Stimulated activated CD8-positive, alpha-beta memory T cell treated with anti-CD3 and anti-CD28 coated beads, Interleukin-2, amount 100 ng/mL, for 48 hours (primary cell): ENCODE measurements at places on chromosomes 13 and 19.
A peak's percentile ranks its signal among the peaks of the same experiment; 100 is the strongest.

- no peak for DNase-seq
Observed at GRCh38 chr13:32048816-32049215, 17.2 kb downstream of the FRY start.

GRCh38 chr13:112980434-112980833, 11.4 kb downstream of the MCF2L start:
- no peak for DNase-seq

DNA sequence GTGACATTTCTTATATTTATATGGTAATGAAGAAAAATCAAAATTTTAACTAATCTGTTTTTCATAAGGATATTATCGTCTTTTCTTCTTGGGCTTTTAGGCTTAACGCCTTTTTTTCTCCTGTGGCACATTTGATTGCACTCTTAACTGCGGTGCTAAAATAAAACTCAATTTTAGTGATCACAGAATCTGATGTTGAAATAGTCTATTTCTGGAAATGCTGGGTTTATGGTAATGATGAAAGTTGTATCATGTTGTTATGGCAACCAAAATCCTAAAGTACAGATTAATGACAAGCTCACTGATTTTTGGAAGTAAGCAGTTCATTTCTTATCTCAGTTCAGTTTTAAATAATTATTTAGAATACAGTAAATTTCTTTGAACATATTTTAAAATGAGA, 85.3 kb downstream of the COG6 start:
- no peak for DNase-seq

GRCh38 chr19:48169578-48169938, 586 bp downstream of the LIG1 start:
- peak; percentile 87 for DNase-seq

- DNase-seq: no peak
Observed at GRCh38 chr13:33186861-33187291, 98.7 kb downstream of the STARD13 start.

- DNase-seq: no peak
Observed at GRCh38 chr13:20988909-20989655, 72.3 kb downstream of the LATS2 start.

DNA sequence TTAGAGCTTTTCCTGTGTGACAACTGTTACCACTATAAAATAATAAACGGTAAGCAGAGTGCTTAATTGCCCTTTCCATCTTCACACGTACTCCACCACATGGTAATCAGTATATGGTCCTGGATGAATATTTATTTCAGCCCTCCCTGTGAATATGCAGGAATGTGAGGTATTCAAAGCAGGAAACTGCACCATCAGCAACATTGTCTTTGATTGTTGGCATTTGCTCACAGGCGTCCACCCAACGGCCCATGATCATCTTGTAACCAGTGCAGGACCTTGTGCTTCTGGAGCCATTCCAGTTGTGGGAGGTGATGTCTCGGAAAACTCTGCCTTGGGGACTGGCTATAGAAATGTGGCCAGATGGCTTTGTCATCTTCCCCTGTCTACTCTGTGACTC, 132.6 kb downstream of the COG6 start:
- no peak for DNase-seq

DNA sequence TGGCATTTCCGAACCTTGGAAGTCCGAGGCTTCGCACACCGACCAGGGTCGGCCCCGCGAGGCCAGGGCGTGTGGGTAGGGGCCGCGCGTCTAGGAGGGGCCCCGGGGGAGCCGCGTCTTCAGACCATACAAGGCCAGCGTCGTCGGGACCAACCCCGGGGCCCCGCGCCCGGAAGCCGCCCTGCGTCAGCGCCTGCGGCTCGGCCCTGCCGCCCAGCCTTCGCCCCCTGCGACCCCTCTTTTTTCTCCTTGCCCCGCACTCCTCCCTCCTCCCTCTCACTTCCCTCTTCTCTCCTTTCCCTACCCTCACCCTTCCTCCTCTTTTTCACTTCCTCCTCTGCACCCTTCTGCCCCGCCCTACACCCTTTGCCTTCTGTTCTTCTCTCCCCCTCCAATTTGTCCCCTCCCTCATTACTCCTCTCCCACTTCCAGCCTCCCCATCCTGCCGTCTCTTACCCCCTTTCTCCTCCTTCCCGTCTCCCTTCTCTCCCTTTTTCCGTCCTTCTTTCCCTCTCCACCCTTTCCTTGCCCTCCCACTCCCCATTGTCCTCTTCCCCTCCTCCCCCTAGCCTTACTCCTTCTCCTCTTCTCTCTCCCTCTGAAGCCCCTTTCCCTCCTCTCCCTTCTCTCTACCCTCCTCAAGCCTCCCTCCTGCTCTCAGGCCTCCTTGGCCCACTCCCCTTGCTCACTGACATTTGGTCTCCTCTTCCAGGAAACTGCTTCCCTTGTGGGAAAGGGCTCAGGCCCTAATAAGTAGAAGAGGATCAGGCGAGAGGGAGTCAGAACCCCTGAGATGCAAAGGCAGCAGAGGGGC, 2.2 kb upstream of the PLEKHG2 start:
- no peak for DNase-seq

GRCh38 chr19:50173127-50173526, 10.0 kb upstream of the IZUMO2 start:
- no peak for DNase-seq

- no peak for DNase-seq
Observed at GRCh38 chr13:91162180-91162579, 185.3 kb upstream of the MIR17HG start.

DNA sequence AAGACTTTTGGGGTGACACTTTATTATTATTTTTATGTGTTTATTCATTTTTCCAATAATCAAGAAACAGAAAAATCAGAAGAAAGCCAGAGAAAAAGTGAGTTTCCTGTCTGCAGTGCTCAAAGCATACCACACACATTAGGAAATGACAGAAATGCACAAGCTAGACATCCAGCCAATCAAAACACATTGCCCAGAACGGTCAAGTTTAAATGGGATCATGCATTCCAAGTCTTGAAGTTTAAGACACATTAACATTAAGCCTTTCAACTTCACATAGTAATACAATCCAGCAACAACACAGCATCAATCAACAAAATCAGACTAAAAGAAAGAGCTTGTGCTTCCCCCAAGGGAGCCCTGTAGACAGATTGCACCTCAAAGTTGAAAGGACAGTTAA, 28.7 kb upstream of the MEDAG start:
- DNase-seq: no peak

GRCh38 chr13:77028202-77028601, 1.2 kb upstream of the FBXL3 start:
- no peak for DNase-seq

DNA sequence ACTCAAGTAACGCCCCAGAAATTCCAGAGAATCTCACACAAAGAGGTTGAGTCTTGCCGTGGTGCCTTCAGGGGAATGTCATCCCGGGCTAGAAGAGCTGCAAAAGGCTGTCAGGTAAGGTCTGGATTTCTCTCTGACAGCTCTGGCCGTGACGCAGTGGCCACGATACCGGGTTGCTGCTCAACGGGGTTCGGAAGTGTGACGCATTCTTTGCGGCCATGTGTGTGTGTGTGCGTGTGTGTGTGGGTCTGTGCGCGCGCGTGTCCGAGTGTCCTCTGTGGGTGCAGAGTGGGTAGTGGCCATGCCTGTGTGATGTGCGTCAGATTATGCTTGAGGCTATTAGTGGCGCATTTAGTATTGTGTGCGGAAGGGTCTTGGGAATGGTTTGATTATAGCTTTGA, 306 bp downstream of the ZNF540 start:
- peak; percentile 16 for DNase-seq

- no peak for DNase-seq
Observed at GRCh38 chr19:17944301-17944700, 11.5 kb downstream of the CCDC124 start.

GRCh38 chr19:35135389-35135909, 590 bp upstream of the LGI4 start:
- DNase-seq: peak; percentile 50
